ENCODE measurements at places on chromosomes 4 and X.

- DNase-seq, result no peak
Measured at GRCh38 chr4:77268108-77268507, 111.1 kb downstream of the CCNG2 start.

DNA sequence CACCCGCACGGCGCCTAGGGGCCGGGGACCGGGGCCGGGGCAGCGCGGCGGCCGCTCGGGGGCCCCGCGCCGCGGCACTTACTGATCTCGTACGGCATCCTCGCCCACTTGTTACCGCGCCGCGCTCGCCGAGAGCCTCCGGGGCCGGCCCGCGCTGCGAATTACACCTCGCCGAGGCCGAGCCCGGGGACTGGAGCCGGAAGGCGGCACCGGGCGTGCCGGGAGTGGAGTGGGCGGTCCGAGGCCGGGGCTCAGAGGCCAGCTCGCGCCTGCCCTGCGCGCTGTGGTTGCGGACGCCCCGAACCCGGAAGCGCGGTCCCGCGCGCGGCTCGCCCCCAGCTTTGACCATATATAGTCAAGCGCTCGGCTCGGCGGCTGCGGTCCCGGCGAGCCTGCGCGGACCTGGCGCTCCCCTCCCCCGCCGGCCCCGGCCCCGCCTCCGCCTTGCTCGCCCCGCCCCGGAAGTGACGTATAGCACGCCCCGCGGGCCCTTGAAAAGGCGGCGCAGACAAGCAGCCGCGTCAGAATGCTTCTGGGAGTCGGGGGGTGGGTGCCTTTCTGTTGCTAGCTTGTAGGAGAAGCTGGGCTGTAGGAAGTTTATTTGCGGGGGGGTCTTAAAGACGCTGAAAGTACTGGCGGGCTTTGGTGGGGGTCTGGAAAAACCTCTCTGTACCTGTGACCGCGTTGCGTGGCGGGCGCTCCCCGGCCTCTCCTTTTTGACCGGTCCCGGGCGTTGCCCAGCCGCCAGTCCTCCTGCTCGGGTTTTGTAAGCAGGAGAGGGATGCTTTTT lies at the start of gene WDR1:
WDR1 (minus strand) TSS at position 231 of the 790 bp plus-strand sequence; CDS start at position 98, 133 bp downstream.
- DNase-seq, result peak; percentile 89

DNA sequence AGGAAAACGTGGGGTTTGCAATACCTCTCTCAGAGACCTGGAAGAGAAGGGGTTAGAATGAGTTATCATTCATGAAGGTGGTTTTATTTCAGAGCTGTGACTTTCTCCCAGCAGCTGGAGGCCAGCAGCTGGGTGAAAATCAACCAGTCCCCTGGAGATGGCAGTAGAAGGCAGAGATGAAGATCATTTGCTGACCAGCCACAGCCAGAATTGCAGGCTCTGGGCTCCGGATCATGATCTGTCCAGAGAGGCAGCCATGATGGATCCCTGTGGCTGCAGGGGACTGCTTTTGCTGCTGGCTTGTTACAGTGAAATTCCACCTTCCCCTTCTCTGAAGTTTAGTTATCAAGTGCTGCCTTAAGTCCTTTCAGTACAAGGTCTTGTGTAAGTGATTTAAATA lies 46.9 kb upstream of the TAB3 start:
- no peak for DNase-seq

DNA sequence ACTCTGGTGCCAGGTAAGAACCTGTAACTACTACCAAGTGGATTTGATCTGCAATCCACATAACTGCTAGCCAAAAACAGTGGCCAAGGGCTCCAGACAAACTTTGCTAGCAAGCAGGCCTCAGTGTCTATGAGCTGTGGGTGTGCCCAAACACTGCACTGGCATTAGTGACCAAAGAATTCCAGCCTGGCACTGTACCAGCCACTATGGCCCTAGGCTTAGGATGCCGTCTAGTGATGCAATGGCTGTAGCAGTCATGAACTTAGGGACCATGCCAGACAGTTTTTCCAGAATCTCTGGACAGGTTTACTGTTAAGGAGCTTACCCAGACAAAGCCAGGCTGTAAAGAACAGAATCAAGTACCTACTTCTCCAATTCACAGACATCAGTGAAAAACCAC lies 33.7 kb upstream of the PRR27 start:
- DNase-seq, result no peak

DNA sequence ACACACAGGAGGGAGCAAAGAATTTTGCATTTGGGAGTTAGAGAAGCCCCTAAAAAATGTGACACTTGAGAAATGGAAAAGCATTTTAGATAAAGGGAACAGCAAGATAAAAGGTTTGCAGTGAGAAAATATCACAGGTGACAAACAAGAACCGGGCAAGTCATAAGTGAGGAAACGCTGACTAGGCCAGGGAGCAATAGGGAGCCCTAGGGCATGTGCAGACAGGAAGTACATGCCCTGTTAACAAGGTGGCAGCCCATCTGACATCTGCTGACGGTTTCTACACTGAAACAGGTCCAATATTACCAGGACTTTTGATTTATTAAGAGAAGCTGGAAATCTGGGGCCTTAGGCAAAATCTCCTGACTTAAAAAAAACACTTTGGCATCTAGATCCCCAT lies 4.0 kb upstream of the IL13RA1 start:
- DNase-seq, result no peak

DNA sequence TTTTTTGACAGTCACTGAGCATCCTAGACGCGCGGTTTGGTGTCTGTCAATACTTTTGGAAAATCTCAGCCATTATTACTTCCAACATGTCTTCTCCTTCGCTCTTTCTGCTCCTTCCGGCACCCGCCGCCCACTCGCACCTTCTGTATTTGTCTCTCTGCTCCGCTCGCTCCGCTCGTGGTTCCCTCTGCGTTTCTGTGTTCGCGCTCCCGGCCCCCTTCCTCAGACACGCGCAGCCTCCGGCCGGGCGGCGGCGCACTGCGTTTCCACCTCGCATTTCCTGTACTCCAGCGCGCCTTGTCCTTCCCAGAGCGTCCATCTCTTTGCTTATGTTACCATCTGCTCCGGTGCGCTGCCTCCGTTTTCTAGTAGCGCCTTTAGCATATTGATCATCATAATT lies 21.1 kb downstream of the PDE6B start:
- DNase-seq, result no peak

GRCh38 chr4:10245751-10246150 lies 129.2 kb upstream of the WDR1 start:
- DNase-seq, result no peak

- peak; percentile 29 for DNase-seq
Measured at GRCh38 chrX:110561034-110561433, 202.4 kb downstream of the RTL9 start.

DNA sequence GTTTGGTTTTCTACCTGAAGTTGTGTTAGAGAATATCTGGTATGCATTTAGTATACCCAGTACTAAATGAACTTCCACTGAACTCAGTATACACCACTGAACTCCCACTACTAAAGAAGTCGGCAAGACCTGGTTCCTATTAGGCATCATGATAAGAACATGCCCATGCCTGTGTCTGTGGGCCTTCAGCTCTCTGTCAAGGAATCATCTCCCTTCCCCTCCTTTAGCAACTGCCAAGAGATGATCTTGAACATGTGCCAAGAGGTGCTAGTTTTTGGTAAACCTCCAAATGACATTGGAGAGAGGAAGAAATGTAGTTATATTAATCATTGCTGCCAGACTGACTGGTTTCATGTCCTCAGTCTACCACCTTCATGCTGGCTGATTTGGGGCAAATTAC lies 113.2 kb downstream of the ATP10D start:
- DNase-seq, result no peak

- DNase-seq, result peak; percentile 92
Measured at GRCh38 chr4:7960790-7961655, 21.4 kb upstream of the AFAP1 start.

- no peak for DNase-seq
Measured at GRCh38 chr4:176660561-176660960, 132.2 kb downstream of the VEGFC start.

GRCh38 chr4:55866290-55866907 lies 13.0 kb downstream of the EXOC1 start:
- DNase-seq, result peak; percentile 65
